GM12878 (cell line): ENCODE measurements at places on chromosomes 1 and 21. TPM values are rescaled to one million over a fixed set of nuclear protein-coding genes. Genes with fewer than 3 reads are reported as not detected.

The PRRC2C gene
- 180 and 182 TPM in 2 replicates for total RNA-seq

The FCER1G gene
- 0.56 and 1.2 TPM in 2 replicates for total RNA-seq

The CFHR3 gene
- not detected in 2 replicates for total RNA-seq

The PKLR gene
- total RNA-seq = 0.08 and 0.13 TPM in 2 replicates

The PLEKHA6 gene
- total RNA-seq = 0.21 and 0.69 TPM in 2 replicates

The EFNA1 gene
- 0.28 TPM in 1 of 2 replicates, not detected in the other for total RNA-seq

The BROX gene
- 13.5 and 16.1 TPM in 2 replicates for total RNA-seq

The RASSF5 gene
- 82.5 and 85.6 TPM in 2 replicates for total RNA-seq

The SPRR4 gene
- not detected in 2 replicates for total RNA-seq

The FAM78B gene
- 2.9 and 3.2 TPM in 2 replicates for total RNA-seq

The PALMD gene
- 0.05 TPM in 1 of 2 replicates, not detected in the other for total RNA-seq

The OR2L2 gene
- total RNA-seq = not detected in 2 replicates

The MAGI3 gene
- 0.37 and 0.51 TPM in 2 replicates for total RNA-seq

The FAM167B gene
- 0.62 and 0.88 TPM in 2 replicates for total RNA-seq

The ADGRL4 gene
- total RNA-seq = not detected in 2 replicates

The PPM1J gene
- total RNA-seq = 0.59 and 1.5 TPM in 2 replicates

The CR2 gene
- total RNA-seq = 67.3 and 74.8 TPM in 2 replicates

The CLCA1 gene
- 0.13 and 0.27 TPM in 2 replicates for total RNA-seq

The TRNP1 gene
- 0.11 and 0.13 TPM in 2 replicates for total RNA-seq

The SAMSN1 gene
- total RNA-seq = 40.0 and 45.5 TPM in 2 replicates

The ATP1A2 gene
- total RNA-seq = not detected in 2 replicates

The ATP6V1G3 gene
- total RNA-seq = not detected in 2 replicates

The SH3GLB1 gene
- 44.5 and 45.6 TPM in 2 replicates for total RNA-seq

The LORICRIN gene
- total RNA-seq = not detected in 2 replicates

The CFAP141 gene
- total RNA-seq = not detected in 2 replicates

The PWP2 gene
- 2.5 and 2.8 TPM in 2 replicates for total RNA-seq

The CASZ1 gene
- total RNA-seq = 9.8 and 11.8 TPM in 2 replicates

The ZMYND12 gene
- total RNA-seq = 0.24 and 0.36 TPM in 2 replicates

The PHF13 gene
- total RNA-seq = 15.4 and 15.6 TPM in 2 replicates

The GATAD2B gene
- 63.1 and 64.6 TPM in 2 replicates for total RNA-seq
